ENCODE measurements at places on chromosomes 4 and X.

- DNase-seq, result no peak
These were observed 249.1 kb downstream of the SPIN4 start for GRCh38 chrX:63101879-63102620.

DNA sequence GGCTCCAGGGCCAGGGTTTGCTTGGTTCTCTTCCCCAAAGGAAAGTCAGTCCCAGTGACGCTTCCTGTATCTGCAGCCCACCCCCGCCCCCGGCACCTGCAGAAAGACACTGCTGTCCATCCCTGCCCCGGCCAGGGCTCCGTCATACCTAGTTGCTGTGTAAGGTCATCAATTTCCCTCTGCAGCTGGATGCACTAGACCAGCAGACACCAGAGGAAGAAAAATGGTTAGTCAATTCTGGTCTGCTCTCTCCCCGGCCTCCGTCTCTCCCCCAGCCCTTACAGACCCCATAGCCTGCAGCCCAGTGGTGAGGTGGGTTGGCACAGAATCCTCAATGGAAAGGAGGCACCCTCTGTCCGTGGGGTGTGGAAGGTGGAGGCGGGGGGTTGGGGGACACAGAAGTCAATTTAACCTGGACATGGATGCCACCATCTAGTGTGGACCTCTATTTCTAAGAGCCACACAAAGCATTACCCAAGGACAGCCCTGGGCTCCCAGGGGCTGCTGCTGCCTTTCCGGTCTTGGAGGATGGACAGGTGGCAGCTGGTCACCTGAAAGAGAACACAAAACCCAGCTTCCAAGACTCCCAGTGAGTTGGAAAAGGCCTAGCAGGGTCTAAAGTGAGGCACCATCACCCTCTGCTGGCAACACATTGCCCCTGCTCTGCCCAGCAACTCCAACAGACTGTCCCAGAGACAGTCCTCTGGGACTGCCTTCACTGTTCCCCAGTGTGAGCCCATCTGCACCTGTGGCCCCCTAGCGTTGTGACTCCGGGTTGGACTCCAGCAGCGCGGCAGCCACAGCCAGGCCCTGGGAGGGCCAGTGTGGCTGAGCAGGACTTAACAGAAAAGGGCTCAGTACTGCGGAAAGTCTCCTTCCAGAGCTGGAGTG is 40.2 kb upstream of the NHSL2 start:
- DNase-seq, result peak; percentile 39

DNA sequence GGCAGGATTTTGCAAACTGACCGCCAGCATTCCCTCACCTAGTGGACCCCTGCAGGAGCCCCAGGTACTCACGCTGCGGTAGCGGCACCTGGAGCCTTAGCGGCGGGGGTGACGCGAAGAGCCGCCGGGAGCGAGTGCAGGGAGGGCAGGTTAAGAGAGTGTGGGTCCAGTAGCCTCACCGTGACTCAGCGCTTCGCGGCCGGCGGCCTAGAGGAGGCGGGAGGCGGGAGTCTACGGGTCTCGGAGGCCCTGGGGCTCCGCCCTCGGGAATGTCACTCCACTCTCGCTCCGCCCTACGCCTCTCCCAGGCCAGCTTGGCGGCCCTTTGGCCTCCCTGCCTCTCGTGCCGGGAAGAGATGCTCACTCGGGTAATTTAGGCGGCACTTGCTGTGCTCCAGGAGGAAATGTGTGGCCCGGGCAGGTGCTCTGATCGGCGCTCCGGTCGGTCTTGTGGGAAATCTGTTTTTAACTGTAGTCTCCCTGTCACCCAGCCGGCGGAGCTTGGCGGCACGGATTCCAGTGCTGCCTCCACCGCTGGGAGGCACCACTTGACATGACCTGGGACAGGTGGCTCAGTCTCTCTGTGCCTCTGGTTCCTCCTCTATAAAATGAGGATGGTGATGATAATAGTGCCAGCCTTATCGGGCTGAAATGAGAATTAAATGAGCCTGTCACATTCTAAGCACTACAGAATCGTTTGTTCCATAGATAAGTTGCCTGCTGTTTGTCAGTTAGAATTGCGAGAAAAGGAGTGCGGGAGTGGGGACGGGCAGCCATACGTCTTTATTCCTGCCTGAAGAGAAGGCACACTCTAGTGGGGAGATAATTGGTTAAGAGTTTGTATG is at the start of gene PIR:
Gene PIR, minus strand, starts transcription at position 216 of the 845 bp plus-strand sequence. CDS start 2,076 bp downstream, outside the sequence.
- DNase-seq, result peak; percentile 56

- no peak for DNase-seq
These were observed 868.0 kb downstream of the FAT4 start for GRCh38 chr4:126182786-126183185.

- no peak for DNase-seq
These were observed 30.3 kb downstream of the CCKAR start for GRCh38 chr4:26459756-26460530.

- no peak for DNase-seq
These were observed 4.8 kb downstream of the UBE2K start for GRCh38 chr4:39702716-39703115.

- no peak for DNase-seq
These were observed 124.9 kb downstream of the POU4F2 start for GRCh38 chr4:146763560-146763959.

- DNase-seq, result no peak
These were observed 129.5 kb downstream of the GRID2 start for GRCh38 chr4:92433272-92433758.

DNA sequence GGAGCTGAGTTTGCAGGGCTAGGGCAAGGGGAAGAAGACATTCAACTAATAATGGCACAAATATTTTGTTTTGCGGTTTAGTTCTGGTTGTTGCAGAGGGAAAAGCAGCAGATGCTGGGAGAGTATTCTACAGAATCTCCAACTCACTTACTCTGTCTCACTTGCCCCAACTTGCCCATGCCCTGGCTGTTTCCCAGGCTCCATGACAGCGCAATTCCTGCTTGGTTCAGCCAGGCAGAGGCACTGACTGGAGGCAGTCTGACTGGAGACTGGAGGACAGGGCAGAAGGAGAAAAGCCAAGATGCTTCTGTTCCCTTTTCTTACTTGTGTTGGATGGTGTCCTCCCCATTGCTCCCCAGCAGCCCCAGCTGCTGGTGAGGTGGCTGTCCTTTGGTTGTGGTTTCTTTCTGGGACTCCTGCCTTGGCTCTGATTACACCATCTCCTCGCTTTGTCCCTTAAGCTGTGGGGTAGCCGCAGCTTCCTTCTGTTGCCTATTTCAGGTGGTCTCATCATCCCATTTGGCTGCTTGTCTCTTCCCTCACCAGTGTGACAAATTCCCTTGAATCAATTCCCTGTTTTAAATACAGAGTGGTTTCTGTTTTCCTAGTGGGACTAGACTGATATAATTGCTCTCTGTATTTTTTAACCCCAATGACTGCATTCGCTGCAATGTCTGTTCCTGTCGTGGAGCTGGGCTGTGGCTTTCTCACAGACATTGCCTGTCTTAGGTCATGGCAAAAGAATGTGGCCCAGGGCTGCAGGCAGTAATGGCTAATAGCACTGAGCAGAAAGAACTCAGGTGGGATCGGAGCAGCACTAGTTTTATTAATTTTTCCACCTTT is 24.2 kb upstream of the RASL11B start:
- peak; percentile 65 for DNase-seq

- no peak for DNase-seq
These were observed 27.9 kb upstream of the HERC6 start for GRCh38 chr4:88350786-88351185.

GRCh38 chr4:59195839-59196238 is 2004.3 kb upstream of the ADGRL3 start:
- no peak for DNase-seq

- DNase-seq, result no peak
These were observed 126.6 kb downstream of the NPNT start for GRCh38 chr4:106021737-106022410.

- no peak for DNase-seq
These were observed 22.4 kb upstream of the UBA6 start for GRCh38 chr4:67723341-67723740.

GRCh38 chr4:101555341-101555880 is 208.1 kb upstream of the PPP3CA start:
- DNase-seq, result no peak

DNA sequence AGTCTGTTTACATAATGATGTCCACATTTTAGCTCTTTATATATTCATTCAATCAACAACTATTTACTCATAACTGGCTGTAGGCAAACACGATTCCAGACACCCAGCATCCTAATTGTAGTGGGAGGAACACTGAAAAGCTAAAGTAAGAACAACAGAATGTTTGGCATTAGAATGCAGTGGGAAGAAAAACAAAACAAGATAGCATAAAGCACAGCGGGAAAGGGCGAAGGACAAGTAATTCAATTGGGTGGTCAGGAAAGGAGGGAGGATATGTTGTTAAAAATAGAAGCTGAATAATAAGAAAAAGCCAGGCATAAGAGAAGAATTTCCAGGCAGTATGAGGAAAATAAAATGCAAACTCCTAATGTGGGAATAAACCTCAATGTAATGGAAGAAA is 189.5 kb upstream of the FAT4 start:
- no peak for DNase-seq

- no peak for DNase-seq
These were observed 84.3 kb upstream of the TAPT1 start for GRCh38 chr4:16310606-16311005.

GRCh38 chrX:148540114-148540513 is 39.7 kb downstream of the AFF2 start:
- no peak for DNase-seq

GRCh38 chr4:168570466-168570865 is 73.6 kb downstream of the PALLD start:
- DNase-seq, result no peak

DNA sequence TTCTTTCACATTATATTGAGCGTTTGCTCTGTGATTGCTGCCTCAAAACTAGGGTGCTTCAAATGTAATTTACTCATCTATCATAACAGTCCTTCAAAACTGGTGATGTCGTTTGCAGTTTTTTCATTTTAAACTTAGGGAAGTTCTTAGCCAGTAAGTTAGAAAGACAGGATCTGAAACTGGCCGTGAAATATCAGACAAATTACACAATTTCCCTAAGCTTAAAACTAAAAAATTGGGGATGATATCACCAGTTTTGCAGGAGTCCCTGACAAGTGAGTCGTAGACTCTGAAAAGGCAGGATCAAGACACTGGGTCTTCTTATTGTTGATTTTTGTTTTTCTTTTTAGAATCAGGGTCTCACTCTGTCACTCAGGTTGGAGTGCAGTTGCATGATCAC is 44.8 kb downstream of the MOB1B start:
- DNase-seq, result no peak

- no peak for DNase-seq
These were observed 194.7 kb downstream of the PTTG2 start for GRCh38 chr4:38154681-38155588.

DNA sequence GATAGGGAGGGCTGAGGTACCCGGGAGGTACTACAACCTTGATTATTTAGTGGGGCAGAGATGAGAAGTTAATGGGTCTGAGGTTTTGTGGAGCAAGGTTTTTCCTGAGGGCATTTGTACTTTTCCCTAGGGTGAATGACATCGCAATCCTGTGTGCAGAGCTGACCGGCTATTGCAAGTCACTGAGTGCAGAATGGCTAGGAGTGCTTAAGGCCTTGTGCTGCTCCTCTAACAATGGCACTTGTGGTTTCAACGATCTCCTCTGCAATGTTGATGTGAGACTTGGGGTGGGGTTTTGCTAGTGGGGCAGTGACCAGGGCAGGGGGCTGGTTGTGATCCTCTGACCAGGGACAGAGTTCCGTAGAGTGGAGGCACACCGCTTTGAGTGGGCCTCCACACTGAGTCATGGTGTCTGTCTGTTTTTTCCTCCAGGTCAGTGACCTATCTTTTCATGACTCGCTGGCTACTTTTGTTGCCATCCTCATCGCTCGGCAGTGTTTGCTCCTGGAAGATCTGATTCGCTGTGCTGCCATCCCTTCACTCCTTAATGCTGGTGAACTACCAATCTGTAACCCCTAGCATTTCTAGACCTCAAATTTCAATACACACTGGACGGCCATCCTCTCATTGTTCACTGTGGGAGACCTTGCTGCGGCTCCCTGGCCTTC is 9.9 kb downstream of the MED12 start:
- no peak for DNase-seq

DNA sequence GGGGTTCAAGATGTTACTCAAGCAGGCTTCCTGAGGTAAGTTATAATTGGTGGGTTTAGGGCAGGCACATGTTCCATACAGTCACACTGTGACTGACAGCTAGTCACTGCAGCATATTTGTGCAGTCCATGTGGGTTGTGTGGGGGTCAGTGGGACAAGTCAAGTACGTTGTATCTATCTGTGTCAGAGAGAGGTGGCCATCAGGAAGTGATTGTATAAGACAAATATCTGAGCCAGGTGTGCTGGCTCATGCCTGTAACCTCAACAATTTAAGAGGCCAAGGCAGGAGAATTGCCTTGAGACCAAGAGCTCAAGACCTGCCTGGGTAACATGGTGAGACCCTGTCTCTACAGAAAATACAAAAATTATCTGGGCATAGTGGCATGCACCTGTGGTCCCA is 509.3 kb downstream of the CENPC start:
- no peak for DNase-seq

GRCh38 chr4:40559585-40560465 is 69.8 kb downstream of the RBM47 start:
- DNase-seq, result no peak

GRCh38 chr4:7059662-7060061 is 8.2 kb downstream of the GRPEL1 start:
- no peak for DNase-seq

GRCh38 chr4:150315691-150316090 is 237.4 kb downstream of the DCLK2 start:
- DNase-seq, result peak; percentile 67

DNA sequence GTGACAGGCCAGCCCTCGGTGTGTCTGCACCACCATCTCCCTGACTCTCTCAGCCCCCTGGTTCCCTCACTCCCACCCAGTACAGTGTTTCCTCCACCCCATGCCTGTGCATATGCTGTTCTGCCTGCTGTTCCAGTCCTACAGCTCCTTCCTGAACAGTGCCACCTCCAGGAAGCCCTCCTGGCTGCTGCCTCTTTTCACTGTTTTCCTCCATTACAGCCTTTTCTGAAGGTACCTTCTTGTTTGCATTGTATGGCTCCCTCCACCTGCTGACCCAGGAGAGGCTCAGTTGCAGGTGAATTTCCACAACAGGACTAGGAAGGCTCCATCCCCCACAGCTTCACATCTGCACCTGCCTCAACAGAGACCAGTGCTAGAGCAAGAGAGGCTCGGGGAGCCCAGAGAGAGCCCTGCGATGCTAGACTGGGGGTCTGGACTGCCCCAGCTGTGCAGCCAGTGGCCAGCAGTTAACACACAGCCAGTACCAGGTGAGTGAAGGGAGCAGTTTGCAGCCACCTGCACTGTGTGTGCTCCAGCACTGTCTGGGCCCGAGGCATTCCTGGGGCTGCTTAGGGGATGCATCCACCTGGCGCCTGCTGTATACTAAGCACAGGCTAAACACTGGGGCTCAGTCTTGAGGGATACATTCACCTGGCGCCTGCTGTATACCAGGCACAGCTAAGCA is 92.0 kb downstream of the ADRA2C start:
- no peak for DNase-seq
